ENCODE measurements at places on chromosomes 5 and 9.

- no peak for DNase-seq
These were observed 1.7 kb upstream of the XPA start for GRCh38 chr9:97698865-97699264.

- DNase-seq = no peak
These were observed 433.7 kb upstream of the ACO1 start for GRCh38 chr9:31950756-31951155.

DNA sequence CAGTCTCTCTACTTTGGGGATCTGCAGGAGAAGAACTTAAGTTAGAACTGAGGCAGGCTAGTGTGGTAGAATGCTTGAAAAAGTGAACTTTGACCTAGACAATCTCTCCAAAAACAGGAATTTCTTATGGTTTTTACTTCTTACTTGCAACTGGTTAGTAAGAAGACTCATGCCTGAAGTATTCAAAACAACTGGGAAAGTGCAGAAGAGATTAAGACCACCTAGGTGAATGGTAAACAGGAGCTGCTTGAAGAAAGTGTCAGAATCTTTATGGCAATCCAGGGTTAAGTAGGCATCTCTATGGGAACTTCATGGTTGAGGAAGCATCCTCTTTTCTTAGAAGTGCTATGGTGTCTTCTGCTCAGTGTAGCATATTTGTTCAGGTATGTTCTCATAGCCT lies 428.6 kb upstream of the TLE4 start:
- no peak for DNase-seq

GRCh38 chr5:73540192-73540591 lies 25.2 kb downstream of the ANKRA2 start:
- DNase-seq = no peak

- no peak for DNase-seq
These were observed 29.2 kb downstream of the GARNL3 start for GRCh38 chr9:127293767-127294166.

DNA sequence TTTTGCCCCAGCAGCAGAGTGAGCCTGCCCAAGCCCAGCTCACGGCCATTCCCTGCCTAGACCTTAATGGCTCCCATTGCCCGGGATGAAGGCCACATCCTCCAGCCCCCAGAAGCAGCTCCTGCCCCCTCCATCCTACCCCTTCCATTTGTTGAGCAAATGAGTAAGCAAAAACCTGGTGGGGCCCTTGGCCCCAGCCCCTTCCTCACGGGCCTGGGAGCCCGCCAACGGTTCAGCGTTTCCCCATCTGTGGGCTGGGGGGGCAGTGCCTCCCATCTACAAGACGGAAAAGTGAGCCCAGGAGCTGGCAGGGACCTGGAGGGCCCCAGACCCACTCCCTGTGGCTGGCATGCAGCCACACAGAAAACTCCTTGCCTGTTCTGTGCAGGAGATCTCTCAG lies 4.4 kb downstream of the CCDC187 start:
- no peak for DNase-seq

DNA sequence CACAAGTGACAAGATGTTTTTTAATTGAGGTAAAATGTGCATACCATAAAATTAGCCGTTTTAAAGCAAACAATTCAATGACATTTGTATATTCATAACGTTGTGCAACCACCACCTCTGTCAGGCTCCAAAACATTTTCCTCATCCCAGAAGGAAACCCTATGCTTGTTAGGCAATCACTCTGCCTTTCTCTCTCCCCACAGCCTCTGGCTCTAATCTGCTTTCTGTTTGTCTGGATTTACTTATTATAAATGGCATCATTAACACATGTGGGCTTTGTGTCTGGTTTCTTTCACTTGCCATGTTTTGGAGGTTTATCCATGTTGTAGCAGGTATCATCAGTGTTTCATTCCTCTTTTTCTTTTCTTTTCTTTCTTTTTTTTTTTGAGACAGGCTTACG lies 1.4 kb upstream of the N4BP3 start:
- DNase-seq = no peak

DNA sequence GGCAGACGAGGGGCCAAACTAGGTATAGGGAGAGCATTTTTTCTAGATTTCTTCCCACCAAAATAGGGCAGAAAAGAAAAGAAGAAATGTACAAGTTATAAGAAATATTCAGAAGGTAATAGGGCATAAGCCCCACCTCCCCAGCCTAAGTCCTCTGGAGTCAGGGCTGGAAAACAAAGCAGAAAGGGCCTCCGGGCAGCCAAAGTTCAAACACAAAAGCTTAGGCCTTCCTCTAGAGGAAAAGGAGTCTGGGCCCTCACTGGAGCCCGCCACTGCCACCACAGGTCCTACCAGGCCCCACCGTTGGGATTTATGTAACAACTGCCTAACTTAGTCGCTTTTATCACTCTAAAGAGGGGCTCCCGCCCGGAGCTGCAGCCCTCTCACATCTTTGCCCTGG lies 27.6 kb downstream of the TBC1D2 start:
- no peak for DNase-seq

GRCh38 chr5:143404416-143405062 lies 1.1 kb upstream of the NR3C1 start:
- peak; percentile 72 for DNase-seq

Data from stimulated activated CD4-positive, alpha-beta T cell treated with anti-CD3 and anti-CD28 coated beads, Interleukin-4, amount 100 ng/mL, for 24 hours (primary cell).